ENCODE measurements at places on chromosomes 12 and 14.

GRCh38 chr12:85325442-85325841 is 45.4 kb downstream of the ALX1 start:
- no peak for DNase-seq

GRCh38 chr12:51589557-51590176 is 1.4 kb upstream of the SCN8A start:
- DNase-seq = no peak

- DNase-seq = no peak
Measured at GRCh38 chr14:68284333-68284732, 464.8 kb downstream of the RAD51B start.

GRCh38 chr14:23345987-23346692 is 6.5 kb downstream of the SLC22A17 start:
- DNase-seq = no peak

- DNase-seq = no peak
Measured at GRCh38 chr14:90179357-90179756, 77.0 kb upstream of the PSMC1 start.

DNA sequence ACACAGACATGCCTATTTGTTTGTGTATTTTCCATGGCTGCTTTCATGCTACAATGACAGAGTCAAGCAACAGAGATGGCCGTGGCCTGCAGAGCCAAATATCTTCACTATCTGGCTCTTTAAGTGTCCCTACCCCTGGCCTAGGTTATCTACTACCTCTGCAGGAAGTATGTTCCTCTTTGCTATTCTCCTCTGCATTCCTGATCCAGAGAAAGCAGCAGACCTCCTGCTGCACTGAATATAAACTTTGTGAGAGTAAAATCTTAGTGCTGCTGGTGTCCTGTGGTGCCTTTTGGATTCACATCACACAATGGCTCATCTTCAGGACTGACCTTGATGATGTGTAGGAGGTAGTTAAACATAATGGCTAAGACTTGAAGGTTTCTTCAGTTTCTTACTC is 233.4 kb downstream of the IPO8 start:
- DNase-seq = no peak

GRCh38 chr12:105852951-105853350 is 285.8 kb downstream of the NUAK1 start:
- DNase-seq = no peak

- no peak for DNase-seq
Measured at GRCh38 chr12:117854339-117855012, 114.3 kb downstream of the KSR2 start.

DNA sequence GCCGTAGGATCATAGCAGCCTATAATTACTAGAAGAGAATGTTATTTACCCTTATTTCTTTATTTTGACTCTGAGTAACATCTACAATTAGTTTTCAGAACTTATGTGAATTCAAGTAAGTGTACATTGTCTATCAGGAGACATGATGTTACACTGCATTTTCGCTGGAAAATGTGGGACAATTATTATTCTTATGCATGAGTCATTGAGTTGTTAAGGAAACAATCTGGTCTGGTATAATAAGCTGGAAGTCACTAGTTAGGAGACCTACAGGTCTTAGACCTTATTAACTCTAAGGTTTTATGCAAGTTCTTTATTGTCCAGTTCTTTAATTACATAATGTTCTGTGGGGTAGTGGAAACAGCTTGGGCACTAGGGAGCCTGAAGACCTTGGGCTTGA is 5.8 kb downstream of the KTN1 start:
- no peak for DNase-seq

- no peak for DNase-seq
Measured at GRCh38 chr12:52645120-52645761, 6.8 kb downstream of the KRT2 start.

GRCh38 chr12:73726881-73727280 is 810.8 kb upstream of the ATXN7L3B start:
- no peak for DNase-seq

GRCh38 chr12:124910561-124911478 is 3.6 kb downstream of the UBC start:
- no peak for DNase-seq

- DNase-seq = no peak
Measured at GRCh38 chr12:95574799-95575452, 23.6 kb upstream of the USP44 start.

GRCh38 chr12:5518584-5519365 is 86.9 kb downstream of the NTF3 start:
- DNase-seq = no peak

DNA sequence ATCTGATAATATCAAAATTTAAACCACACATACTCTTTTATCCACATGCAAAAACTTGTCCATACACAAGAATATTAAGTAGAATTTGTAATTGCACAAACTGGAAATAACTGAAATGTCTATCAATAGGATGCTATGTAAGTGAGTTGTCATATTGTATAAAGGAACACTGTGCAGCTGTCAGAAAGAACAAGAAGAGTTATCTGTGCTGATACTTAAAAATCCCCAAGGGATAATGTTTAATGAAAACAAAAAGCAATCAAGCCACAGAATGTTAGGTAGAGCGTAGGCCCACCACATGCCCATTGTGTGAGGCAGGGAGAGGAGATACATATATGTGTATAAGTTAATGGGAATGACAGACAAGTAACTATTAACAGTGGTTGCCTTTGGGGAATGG is 25.9 kb upstream of the HIGD1C start:
- no peak for DNase-seq

DNA sequence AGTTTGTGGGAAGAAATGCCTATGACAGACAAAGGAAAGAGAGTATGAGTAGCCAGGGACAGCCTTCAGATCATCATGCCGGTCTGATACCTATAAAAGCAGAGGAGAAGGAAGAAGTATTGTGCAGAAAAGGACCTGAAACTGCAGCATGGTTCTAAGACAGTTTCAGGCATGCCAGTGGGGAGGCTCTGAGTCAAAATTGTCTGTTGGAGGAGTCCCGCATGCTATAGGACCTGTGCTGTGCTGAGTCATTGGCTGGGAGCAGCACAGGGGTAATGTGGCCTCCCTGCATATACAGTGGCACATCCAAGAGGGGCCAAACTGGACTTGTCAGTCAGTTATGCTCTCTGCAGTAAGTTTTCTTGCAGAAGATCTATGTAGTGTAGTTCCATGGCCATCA is 40.7 kb downstream of the NEUROD4 start:
- DNase-seq = no peak

- no peak for DNase-seq
Measured at GRCh38 chr14:104364830-104365229, 214.7 kb upstream of the C14orf180 start.

- DNase-seq = no peak
Measured at GRCh38 chr12:30932881-30933280, 6.3 kb downstream of the TSPAN11 start.

DNA sequence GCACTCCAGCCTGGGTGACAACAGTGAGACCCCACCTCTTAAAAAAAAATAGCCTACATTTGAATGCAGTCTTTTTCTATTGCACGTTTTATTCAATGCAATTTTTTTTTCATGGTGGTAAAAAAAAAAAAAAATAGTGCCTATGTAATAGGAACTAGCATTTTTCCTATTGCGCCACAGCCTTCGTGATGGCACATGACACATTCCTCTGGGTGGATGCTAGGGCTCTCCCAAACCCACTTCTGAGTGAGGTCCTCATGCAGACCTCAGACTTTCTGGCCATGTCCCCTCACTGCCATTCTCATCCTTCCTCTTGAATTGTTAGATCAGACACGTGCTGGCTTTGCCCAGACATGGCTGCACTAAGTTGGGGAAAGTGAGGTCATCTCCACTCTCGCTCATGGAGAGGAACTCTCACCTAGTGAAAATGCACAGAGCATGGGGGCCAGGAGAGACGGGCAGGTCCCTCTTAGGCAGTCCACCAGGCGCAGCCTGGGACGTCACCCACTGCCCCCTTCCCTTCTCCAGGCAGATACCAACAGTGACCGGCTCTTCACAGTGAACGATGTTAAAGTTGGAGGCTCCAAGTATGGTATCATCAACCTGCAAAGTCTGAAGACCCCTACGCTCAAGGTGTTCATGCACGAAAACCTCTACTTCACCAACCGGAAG is 19.2 kb downstream of the DCAF4 start:
- DNase-seq = no peak

GRCh38 chr12:102595315-102595714 is 115.0 kb upstream of the IGF1 start:
- no peak for DNase-seq

DNA sequence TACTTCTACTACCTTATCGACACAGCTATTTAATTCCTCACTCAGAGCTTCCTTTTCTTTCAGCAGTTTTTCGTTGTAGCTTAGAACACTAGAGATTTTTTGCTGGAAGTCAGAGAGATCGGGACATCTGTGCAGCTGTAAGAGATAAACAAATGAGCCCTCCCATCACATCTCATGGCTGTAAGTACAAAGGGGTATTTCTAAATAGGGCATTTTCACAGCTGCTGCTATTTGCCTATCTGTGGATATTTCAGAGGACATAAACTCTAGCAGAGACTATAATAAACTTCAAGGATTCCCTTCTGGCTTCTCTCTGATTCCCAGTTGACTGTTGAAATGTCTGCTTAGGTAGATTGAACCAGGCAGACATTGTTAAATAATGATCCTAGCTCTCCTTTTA is 76.1 kb upstream of the SAV1 start:
- DNase-seq = no peak

GRCh38 chr14:30020687-30021086 is 93.0 kb upstream of the PRKD1 start:
- no peak for DNase-seq

GRCh38 chr12:27780612-27781408 is 774 bp upstream of the MANSC4 start:
- no peak for DNase-seq

DNA sequence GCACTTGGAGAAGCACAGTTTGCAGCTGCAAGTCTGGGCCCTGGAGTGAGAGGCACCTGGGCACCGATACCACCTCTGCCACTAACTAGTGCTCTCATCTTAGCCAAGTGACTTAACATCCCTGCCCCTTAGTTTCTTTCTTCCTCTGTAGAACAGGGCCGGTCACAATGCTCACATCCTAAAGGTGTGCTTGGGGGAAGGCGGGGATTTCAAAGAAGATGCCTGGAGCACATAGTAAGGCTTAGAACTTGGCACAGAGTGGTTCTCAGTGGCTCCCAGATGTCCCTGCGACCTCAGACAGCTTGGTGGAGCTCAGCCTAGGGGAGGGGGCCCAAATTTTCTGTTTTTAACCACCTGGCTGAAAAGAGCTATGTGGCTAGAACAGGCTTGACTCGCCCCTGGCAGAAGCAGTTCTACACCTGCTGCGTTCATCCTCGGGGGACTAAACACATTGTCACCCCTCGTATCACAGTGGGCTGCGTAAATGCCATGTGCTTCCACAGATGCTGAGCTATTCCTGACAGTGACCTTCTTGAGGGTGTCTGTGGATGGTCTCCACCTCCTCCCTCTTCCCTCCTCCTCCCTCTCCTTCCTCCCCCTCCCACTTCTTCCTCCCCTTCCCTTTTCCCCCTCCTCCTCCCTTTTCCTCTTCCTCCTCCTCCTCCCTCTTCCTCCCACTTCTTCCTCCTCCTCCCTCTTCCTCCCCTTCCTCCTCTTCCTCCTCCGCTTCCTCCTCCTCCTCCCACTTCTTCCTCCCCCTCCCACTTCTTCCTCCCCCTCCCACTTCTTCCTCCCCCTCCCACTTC is 112.1 kb downstream of the PHETA1 start:
- no peak for DNase-seq

DNA sequence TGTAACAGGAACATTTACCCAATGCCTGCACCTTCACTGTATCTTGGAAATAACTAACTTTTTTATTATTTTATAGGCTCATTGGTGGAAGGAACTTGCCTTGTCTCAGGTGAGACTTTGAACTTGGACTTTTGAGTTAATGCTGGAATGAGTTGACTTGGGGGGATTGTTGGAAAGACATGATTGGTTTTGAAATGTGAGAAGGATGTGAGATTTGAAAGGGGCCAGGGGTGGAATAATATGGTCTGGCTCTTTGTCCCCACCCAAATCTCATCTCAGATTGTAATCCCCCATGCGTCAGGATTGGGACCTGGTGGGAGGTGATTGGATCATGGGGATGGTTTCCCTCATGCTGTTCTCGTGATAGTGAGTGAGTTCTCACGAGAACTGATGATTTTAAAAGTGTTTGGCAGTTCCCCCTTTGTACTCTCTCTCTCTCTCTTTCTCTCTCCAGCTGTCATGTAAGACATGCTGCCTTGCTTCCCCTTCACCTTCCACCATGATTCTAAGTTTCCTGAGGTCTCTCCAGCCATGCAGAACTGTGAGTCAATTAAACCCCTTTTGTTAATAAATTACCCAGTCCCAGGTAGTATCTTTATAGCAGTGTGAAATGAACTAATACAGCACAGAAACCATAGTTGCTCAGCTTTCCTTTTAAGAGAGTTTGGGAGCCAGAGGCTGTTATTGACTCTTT is 244.1 kb downstream of the BTG1 start:
- DNase-seq = no peak

DNA sequence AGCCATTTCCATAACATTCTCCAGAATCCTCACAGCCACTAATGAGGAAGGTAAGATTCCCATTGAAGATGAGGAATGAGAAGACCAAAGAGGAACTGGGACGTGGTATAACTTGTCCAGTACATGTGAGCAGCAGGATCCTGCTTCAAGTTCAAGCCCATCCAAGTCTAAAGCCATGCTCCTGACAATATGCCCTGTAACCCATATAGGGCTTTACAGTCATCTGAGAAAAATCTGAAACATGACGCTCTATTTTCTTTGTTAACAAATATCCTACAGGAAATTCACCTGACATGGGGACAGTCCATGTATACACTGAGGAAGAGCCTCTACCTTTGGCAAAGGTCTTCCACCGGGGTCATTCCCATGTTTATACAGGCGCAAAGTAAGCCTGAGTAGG is 3.1 kb upstream of the ACTR6 start:
- DNase-seq = no peak

- DNase-seq = no peak
Measured at GRCh38 chr14:85538636-85539035, 8.7 kb downstream of the FLRT2 start.

- no peak for DNase-seq
Measured at GRCh38 chr12:118357257-118358007, 15.3 kb downstream of the TAOK3 start.

GRCh38 chr12:12645485-12645884 is 33.8 kb downstream of the CREBL2 start:
- DNase-seq = no peak

DNA sequence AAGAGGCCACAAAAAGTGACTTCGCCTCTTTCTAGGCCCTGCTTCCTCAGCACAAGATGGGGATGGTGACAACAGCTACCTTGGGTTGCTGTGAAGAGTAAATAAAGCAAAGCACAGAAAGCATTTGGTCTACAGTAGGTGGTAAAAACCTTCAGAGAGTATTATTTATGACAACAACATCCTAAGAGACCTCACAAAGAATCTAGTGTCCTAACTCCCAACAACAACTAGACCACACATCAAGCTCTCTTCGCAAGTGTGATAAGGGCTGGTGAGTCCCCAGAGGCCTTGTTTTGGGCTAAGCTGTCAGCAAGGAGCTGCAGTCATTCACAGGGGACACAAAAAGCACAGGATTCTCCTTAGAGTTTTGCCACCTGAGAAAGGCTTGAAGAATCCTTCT is 84.9 kb downstream of the EFCAB11 start:
- no peak for DNase-seq

All from smooth muscle cell of the brain vasculature (primary cell).